CD4-positive, alpha-beta T cell (primary cell): ENCODE measurements at places on chromosomes 4 and X. TPM values are rescaled to one million over a fixed set of nuclear protein-coding genes. Genes with fewer than 3 reads are reported as not detected.

- DNase-seq = no peak
Measured at GRCh38 chrX:41858161-41858775, 65.1 kb downstream of the CASK start.

- DNase-seq = peak; percentile 33
Measured at GRCh38 chrX:132023896-132024386, 839 bp downstream of the STK26 start.

DNA sequence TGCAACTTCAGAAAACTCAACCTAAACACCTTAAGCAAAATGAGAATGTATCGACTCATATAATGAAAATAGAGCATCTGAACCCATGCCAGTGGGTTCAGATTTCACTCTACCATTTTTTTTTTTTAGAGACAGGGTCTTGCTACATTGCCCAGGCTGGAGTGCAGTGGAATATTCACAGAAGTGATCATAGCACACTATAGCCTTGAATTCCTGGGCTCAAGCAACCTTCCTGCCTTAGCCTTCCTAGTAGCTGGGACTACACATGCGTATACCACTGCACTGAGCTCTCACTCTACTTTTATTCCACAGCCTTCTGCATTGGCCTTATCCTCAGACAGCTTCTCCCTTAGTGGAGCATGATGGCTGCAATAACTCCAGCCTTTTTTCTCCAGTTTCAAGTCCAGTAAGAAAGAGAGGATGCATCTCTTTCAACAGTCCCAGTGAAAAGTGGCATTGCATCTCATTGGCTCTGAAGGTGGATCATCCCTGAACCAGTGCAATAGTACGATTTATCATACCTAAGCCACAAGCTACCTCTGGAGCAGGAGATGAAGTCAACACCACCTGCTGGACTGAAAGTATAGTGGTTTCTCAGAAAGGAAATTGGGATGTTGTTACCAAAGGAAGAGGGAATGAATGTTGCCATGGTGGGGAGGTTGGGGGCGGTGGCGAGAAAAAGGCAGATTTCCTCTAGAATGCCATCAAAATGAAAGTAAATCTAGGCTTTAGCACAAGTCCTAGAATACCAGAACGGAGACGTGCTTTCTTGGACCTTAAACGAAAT, 2.0 kb upstream of the SOD3 start:
- no peak for DNase-seq

GRCh38 chr4:138645289-138645688, 370.3 kb upstream of the NOCT start:
- DNase-seq = no peak

DNA sequence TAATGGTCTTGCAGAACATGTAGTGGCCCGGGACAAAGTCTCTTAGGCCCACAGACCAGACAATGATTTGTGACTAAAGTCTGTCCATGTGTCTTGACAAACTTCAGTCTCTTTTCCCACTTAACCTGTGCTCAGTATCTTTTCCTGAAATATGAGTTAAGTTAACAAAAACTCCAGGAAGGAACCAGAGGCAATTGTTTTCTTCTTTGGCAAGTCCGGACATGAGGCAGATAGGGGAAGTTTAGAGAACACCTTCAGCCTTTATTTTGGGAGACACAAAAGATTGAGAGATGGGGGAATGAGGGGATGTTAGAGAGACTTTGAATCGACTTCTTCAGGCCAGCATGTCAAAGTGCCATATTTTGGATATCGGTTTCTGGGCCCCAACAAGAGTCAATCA, 80.2 kb upstream of the FRMPD4 start:
- DNase-seq = no peak

DNA sequence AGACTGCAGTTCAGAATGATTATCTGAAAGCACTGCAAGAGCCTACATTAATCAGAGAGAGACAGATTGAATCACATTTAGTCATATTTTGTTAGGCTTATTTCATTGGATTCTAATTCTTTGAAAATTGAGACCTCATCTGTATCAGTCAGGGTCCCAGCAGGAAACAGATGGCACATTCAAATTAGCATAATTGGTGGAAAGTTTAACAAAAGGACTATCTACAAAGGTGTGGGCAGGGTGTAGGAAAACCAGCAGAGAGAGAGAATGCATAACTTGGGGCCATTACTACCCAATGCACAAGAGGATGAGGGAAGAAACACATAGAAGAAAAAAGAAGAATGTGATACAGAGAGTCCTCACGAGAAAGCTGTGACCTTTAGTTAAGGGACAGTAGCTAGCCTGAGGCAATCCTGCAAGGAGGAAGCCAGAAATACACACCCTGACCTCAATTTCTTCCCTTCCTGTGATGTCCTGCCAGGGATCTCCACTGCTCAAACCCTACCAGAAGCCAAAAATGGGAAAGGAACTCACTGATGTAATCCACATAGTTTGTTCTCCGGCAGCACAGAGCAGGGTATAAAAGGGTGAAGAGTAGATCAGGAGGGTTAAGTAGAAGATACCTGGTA, 17.7 kb upstream of the XKRX start:
- DNase-seq = no peak

DNA sequence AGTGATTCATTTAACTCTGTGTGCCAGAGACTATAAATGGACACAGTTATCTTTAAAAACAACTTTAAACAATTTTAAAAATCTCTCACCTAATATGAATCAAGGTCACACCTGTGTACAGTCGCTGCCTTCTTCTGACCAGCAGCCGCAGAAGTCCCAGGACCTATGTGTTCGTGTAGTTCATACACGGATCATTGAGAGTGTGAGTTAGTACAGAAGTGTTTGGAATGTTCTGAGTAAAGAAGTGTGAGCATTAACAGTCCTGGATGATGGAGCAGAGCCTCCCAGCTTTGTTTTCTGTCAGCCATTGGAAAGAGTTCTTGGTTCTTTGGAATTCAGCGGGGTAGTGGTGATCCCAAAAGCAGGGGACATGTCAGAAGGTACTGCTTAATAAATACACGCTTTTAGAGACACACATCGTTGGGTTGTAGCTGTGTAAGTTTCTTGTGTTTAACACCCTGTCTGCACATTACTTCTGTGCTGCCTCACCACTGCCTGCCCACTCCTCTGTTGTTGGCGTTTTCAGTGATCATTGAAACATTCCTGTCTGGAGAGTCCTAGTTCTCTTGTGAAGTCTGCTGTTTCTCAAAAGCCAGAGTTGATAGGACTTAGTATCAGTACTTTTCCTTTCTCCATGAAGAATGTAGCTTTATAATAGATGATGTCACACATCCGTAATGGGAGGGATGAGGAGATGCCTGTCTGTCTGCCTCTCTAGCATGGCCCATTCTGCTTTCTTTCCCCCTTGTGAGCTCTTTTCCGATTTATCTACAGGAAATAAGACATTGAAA, 90.6 kb downstream of the PTTG2 start:
- DNase-seq = no peak

DNA sequence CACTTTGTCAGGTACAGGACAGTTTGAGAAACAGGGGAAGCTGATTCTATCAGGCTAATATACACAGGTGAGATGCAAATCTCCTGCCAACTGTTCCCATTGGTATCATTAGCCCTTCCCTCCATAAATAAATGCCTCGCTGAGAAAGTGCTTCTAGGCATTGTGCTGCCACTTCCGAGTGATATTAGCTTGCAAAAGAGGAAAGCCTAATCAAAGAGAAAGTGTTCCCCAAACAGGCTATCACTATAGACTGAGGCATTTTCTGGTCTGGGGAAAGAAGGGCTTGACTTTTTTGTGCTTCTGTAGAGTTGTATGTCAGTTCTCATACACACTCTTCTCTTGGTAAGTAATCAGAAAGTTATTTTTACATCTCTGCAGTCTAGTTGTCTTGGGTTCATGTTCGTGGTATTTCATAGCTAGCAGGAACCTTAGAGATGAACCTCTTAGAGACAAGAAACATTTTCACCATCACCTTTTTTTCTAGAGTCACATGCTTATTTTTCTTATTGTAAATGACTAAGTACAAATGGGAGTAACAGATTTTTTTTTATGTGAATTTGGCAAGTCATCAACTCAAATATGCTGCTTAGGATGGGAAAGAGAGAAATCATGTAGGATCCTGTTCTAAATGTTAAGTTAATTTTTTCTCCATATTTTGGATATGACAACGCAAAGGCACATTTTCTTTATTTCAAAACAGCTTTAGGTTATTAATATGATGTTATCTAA, 1009.8 kb downstream of the ADGRL3 start:
- DNase-seq = no peak

DNA sequence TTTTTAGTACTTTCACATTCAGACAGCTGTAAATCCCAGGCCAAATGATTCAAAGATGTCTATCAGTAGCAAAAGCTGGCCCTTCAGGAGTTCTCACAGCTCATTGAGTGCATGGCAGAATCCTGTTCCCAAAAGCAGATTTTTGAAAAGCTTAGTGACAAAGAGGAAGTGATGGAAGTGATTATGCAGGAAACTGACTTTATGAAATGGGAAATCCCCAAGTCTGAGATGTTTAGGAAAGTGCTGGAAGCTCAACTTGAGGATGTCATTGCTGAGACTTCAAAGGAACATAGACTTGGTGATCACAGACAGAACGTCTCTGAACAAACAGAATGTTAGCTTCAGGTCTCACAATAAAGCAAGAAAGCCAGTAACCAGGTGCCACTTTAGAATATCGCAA, 51.0 kb upstream of the CFAP47 start:
- DNase-seq = no peak

GRCh38 chr4:140705625-140706275, 50.4 kb downstream of the TBC1D9 start:
- no peak for DNase-seq

DNA sequence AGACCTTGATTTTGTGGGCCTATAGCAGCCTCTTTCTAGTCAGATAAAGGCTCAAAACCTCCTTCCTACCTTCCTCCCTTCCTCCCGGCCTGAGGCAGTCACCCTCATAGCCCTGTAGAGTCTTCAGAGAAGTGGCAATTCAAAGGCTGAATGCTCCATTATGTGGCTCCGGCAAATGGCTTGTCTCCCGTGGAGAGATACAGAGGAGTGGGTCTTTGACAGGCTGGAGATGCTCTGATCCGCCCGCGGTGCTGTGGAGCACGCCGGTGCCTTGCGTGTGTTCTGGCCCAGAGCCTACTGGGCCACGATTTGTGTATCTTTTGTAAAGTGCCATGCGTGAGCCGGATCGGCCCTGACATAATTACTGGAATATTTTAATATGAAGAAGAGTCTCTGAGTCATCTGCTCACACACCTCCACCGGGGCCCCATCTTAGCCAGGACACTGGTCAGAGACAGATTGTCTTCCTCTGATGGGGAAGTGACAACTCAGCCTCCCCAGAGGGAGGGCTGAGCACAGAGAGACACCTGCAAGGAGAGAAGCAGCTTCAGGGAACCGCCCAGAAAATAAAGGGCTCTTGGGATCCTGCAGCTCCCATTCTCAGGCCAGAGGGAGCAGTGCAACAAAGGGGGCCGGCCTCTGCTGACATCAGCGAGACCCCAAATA, 88.7 kb downstream of the DCTD start:
- DNase-seq = no peak

DNA sequence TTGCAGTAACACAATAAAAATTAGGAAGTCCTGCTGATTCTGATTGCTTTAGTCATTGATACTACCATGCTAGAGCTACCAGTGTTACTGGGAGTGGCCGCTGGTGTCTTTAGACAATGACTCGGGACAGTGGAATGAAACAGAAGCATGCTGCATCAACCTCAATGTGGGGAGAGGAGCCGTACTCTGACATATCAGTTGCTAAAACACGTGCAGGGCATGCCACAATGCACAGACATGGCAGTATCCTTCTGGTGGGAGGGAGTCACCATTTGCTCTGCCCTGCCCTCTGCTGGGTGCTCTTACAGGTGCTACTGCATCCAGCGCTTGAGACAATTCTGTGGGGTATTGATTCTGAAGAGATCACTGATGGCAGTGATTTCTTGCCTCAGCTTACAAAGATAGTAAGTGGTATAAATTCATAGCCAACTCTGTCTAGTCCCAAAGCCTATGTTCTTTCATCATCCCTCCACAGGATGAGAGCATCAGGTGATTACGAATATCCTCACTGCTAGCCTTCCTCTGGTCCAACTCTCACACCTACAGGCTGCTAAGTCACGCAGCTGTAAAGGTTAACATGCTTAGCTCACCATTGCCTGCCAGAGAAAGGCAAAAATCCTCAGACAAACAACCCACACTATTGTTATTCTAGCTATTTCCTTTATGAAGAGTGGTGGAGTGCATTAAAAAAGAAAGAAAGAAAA, 43.7 kb downstream of the NSG1 start:
- DNase-seq = peak; percentile 35

DNA sequence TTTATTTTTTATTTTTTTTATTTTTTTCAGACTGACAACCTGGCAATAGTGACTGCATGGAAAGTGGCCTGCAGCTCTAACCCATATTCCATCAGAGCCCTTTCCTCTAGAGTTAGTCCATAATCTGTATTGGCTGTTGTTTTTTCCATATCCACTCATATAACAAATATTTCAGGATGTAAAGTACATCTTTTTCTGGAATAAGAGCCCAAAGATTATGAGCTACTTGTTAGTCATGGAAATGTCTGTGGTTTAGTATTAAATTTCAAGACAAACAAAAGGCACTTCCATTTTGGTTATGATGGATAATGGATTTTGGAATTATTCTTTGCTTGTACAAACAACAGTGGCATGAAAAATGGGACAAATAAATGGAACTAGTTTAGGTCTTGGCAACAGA, 296.0 kb upstream of the HS3ST1 start:
- DNase-seq = no peak

GRCh38 chrX:154325541-154325940, 29.9 kb downstream of the TKTL1 start:
- DNase-seq = no peak

The SHROOM4 gene
- total RNA-seq = not detected

The CT45A2 gene
- total RNA-seq = not detected

The KIAA0232 gene
- 17.8 TPM for total RNA-seq

The HEPH gene
- total RNA-seq = not detected

The BANK1 gene
- 0.22 TPM for total RNA-seq
